ENCODE measurements at places on chromosomes 1 and 21.

DNA sequence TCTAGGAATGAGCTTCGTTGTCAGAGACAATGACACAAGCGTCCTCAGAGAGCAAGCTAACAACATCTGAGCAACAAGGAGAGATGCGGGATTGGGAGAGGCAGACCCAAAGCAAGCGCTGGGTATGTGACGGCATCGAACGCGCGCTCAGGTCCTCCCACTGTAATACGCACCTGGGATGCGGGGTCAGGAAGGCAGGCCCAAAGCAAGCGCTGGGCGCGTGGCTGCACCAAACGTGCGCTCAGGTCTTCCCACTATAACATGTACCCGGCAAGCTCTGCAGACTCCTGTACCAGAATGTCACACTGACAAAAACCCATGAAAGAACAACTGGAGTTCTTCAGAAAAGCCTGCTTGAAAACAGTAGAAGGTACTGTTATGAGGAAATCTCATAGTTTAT, 653.8 kb downstream of the SMYD3 start:
- no peak for DNase-seq

- peak; percentile 30 for DNase-seq
These were observed 52.2 kb downstream of the SMYD2 start for GRCh38 chr1:214332946-214333798.

DNA sequence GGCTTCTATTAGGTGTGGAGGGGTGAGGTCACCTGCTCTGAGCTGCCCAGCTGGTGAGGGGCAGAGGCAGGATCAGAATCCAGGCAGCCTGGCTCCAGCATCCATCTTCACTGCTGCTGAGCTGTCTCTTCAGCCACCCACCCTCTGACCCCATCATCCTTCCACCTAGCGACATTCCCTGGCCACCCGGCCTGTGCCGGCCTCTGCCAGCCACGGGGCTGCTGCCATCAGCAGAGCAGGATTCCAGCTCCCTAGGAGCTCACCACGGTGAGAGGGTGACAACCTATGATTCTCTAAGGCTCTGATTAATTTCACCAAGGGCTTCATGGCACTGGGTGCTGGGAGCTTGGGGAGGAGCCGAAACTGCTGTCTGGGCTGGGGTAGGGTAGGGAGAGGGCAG, 32.1 kb downstream of the ALPL start:
- DNase-seq, result no peak

DNA sequence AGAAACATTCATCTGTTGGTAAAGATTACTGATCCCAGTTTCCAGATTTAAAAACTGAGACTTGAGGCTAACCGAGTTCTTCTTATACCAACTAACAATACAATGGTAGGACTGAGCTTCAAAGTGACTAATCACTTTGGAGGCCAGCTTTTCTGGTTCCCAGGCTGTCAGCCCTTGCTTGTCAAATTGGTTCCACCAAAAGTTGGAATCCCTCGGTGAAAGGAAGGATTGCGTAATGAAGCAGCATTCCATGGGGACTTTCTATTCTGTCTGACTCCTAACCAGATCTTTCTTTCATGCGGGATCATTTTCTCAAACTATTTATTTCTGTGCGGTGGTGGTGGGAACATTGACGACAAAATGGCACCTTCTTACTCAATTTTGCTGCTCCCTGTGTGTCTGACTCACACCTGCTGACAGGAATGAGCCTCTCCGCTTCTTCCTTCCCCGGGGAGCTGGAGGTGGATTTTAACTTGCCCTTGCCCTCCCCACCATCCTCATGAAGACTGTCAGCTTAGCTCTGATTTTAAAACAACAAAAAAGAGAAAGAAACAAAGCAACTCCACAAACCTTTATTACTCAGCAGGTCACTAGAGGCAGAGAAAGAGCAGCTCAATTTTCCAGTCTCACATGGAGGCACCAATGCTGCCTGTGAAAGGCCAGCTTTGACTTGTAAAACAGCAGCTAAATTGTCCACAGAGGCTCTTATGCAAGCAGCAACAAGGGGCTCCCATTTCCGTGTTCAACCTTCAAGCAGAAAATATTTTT, 32.9 kb upstream of the RASAL2 start:
- no peak for DNase-seq

Measured in activated CD8-positive, alpha-beta memory T cell treated with anti-CD3 and anti-CD28 coated beads, Interleukin-2, amount 50 U/mL, for 4 hours (primary cell).